A172 (cell line): ENCODE measurements at places on chromosomes 1 and 21. TPM values are rescaled to one million over a fixed set of nuclear protein-coding genes. Genes with fewer than 3 reads are reported as not detected.
A peak's percentile ranks its signal among the peaks of the same experiment; 100 is the strongest.

GRCh38 chr1:117167402-117167801, 43.3 kb downstream of the VTCN1 start:
- no peak for DNase-seq

GRCh38 chr1:94228640-94229375, 8.6 kb downstream of the ARHGAP29 start:
- DNase-seq = no peak

DNA sequence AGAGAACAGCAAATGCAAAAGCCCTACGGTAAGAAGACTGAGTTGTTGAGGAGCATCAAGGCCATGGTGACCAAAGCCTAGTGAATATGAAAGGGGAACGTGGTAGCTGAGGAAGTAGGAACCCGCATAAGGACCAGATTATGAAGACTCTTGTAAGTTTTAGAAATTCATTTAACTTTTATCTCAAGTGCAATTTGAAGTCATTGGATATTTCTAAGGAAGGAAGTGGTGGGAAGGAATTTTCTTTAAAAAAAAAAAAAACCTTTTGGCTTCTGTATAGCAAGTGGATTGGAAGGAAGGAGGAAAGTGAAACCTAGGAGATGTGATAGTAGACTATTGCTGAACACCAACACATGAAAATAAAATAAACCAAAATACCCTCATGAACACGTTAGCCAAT, 119.0 kb downstream of the TNFSF18 start:
- peak; percentile 59 for DNase-seq

GRCh38 chr1:244102468-244102867, 51.4 kb downstream of the ZBTB18 start:
- DNase-seq = no peak

DNA sequence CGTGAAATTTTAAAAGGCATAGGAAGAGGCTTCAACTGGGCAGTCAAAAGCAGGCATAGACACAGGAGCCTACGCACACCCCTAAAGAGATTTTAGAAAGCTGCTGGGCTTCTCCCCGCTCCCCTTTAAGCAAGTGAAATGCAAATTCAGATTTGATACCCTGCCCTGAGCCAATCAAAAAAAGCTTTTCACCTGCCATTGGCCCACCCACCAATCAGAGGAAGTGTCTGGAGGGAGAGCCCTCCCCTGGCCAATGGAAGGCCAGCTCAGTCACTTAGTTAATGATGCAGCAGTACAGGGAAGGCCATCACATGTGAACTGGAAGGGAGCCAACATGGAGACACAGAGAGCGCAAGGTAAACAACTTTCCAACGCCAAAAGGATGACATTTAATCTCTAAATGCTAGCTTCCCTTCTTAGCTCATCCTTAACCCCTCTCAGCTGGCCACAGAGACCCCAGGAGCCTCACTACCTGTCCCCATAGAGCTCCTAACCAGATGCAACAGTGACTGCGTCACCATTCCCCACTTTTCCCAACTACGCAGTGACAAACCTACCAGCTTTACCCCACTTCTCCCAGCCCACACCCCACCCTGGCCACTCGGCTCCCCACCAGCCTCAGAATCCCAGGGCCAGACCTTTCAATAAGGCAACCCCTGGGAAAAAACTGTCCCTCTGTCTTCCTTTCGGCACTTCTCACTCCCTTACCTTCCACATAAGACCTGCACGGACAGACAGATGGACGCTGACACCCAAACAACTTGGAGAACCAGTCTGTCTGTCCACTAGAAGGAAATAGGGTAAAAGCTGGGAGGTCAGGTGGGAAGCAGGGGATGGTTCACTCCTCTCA, 71.0 kb downstream of the CD46 start:
- peak; percentile 50 for DNase-seq

- DNase-seq = no peak
Measured at GRCh38 chr1:157955221-157955620, 38.2 kb upstream of the KIRREL1 start.

DNA sequence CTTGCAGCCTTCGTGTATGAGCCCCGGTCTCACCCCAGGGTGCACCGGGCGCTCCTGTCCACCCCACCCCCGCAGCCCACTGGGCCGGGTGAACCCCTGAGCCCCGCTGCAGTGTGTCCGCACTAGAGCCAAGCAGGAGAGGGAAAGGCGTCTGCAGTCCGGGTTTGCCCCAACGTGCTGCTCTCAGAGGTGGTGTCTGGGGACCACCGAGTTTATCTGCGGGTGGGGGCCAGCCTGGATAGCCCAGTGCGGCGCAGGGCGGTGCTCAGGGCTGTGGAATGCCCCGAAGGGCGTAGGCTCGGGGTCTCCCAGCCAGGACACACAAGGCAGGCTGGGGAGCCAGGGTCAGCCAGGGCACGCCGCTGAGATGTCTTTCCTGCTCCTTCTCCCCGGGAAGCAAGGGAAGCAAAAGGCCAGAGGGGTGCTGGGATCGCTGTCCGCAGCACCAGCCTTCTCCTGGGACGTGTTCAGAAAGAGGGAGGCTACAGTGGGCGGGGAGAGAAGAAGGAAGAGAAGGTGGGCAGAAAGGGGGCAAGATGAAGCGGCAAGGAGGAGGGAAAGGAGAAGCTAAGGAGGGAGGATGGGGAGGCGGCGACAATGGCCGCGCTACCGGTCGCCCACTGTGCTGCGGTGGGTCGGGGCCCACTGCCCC, 56.6 kb downstream of the MAB21L3 start:
- DNase-seq = no peak

The SPRR3 gene
- total RNA-seq = not detected in 2 replicates

DNA sequence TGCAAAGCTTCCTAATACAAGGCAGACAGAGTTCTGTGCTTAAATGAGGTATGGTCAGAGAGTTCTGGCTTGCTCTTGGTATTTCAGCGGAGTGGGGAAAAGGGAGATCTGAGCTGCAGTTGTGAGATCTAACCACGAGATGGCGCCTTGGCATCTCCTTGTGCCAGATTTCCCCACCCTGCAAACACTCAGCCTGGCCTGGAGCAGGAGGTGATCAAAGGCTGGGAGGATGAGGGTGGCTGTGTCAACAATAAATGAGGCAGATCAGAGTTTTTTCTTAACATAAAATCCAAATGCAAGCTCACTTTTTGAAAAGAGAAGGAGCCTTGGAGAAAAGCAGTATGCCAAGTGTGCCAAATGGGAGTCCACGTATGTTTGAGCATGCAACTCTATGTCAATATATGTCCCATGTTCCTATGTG, 4.1 kb upstream of the TFAP2E start:
- DNase-seq = peak; percentile 59

The OR2M3 gene
- total RNA-seq = 0.12 and 0.19 TPM in 2 replicates

DNA sequence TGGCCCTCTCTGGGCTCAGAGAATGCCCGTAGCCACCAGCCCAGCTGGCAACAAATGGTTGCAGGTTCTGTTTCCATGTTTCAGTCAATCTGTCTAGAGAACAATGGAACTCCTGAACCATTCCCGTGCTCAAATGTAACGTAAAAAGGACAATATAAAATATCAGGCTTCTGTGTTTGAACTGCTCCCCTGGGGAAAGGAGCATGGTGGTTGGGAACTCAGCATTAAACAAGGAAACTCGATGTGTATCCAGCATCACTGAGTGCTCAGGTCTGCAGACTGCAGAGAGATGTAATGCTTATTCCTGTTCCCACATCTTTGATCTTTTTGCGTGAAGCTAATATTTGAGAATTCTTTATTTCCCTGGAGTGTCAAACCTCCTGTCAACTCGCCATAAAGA, 326.5 kb downstream of the KIF26B start:
- no peak for DNase-seq

GRCh38 chr1:195019385-195019784, 1588.9 kb downstream of the KCNT2 start:
- DNase-seq = peak; percentile 66

The C1orf87 gene
- total RNA-seq = not detected in 2 replicates

GRCh38 chr1:152697701-152698600, at the start of gene LCE2A:
TSS of gene LCE2A (plus strand) at chr1:152698345. CDS start at chr1:152698902, 557 bp downstream.
- no peak for DNase-seq

GRCh38 chr1:87024936-87025540, 110.6 kb downstream of the HS2ST1 start:
- peak; percentile 6 for DNase-seq

The NOL9 gene
- total RNA-seq = 17.4 and 17.9 TPM in 2 replicates

- DNase-seq = no peak
Measured at GRCh38 chr1:154829062-154829461, 41.0 kb downstream of the KCNN3 start.

DNA sequence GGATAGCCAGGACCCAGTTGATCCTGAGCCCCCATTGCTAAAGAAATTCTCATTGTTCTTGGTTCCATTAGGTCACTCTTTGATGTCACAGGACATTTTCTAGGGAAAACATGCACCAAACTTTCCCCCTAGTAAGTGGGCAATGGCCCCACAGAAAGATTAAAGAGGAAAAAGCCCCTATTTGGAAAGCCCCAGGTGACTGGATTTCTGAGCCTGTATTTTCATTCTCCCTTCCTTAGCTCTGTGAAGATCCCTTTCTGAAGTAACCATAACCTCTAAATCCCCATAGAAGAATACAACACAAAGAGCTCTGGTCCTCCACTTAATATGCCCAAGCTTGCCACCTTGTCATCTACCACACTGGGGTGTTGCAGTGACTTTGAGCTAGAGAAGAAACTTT, 232.3 kb upstream of the FGGY start:
- no peak for DNase-seq

- DNase-seq = no peak
Measured at GRCh38 chr1:247496581-247497285, 38.8 kb upstream of the OR2B11 start.

DNA sequence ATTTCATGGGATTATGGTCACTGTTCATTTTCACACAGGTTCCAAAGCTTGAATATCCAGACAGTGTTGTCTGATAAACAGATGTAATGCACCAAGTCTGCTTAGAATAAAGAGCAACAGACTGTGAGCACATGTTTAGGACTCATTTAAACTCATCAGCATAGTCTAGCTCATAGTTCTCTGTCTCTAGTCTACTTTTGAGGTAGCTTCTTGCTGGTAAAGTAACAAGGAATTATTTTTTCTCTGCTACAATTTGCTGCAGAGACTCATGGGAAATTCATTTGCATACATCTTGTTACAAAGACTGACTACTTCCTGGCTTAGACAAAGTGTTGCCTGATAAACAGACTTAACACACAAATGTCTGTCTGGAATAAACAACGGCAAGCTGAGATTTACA, 187.2 kb downstream of the NFIA start:
- no peak for DNase-seq

DNA sequence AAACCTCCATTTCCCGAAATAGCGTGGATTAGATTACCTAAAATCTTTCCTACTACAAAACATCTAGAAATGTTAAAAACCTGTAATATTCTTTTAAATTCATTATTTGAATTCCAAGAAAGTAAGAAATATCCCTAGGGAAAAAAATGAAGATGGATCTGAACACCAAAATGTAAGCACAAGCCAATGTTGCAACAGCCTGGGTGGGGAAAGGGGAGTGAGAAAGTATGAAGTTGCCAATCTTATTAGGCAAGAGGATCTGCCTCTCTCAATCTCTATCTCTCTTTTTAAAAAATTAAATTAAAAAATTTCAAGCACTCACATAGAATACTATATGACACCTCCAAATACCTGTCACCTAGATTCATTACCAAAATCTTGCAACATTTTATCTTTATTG, 74.9 kb upstream of the IRF2BP2 start:
- DNase-seq = no peak

DNA sequence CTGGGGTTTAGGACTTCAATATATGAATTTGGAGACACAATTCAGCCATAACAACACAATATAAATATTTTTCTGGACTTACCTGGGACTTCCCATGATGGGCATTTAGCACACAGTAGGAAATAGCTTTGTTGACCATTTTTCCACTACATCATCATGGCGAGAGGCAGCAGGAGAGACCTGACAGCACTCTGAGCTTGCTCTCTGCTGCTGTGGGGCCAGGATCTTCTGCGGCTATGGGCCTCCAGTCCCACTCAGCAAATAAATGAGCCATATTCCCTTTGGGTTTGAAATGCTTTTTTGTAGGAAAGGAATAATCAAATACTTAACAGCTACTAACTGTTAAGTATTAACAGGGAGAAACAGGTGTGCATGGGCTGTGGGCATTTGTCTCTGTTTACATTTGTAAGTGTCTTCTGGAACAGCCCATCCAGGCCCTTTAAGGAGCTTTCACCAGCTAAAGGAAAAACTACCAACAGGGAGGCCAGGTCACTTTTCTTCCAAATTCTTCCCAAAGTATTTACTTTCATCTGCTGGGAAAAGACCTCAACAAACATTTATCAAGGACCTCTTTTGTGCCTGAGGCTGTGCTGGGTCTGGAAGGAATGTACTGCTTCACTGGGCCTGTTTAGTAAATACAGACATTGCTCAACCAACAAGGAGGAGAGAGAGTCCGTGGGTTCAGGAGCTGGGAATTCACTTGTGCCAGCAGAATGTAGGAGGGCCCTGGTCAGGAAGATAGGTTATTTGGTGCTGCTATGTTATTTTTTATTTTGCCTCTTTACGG, 133.2 kb downstream of the LRIG2 start:
- DNase-seq = no peak

The LAMC2 gene
- total RNA-seq = 24.5 and 36.8 TPM in 2 replicates

GRCh38 chr1:6456800-6457466, 9.0 kb downstream of the TNFRSF25 start:
- DNase-seq = no peak

DNA sequence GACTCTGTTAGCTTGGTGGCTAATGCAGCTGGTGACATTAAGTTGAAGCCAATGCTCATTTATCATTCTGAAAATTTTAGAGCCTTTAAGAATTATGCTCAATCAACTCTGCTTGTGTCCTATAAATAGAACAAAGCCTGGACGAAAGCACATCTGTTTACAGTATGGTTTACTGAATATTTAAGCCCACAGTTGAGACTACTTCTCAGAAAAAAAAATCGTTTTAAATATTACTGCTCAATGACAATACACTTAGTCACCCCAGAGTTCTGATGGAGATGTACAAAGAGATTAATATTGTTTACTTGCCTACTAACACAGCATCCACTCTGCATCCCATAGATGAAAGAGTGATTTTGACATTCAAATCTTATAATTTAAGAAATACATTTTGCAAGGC, 79.6 kb downstream of the NEGR1 start:
- no peak for DNase-seq

GRCh38 chr1:224431726-224432125, 2.9 kb downstream of the WDR26 start:
- DNase-seq = no peak

DNA sequence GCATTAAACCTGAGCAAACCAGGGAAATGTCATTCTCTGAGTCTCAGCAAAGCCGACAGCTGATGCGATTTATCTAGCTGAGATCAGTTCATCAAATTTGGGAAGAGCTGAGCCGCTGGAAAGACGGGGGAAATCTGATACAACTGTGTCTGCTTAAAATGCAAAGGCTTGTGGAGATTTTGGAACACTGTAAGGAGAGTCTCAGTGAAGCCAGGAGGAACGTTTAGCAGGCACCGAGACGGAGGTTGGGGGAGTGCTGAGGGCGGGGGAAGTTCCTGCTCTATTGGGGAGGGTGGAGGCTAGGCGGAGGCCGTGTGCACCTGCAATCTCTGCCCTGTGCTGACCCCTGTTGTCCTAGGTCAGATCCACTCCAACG, 143.2 kb upstream of the CSF3R start:
- DNase-seq = no peak
